ENCODE measurements at places on chromosomes 4 and X.

GRCh38 chr4:143417679-143418403, 81.2 kb downstream of the GAB1 start:
- DNase-seq, result no peak

GRCh38 chrX:112837531-112837930, 3.1 kb downstream of the AMOT start:
- DNase-seq, result no peak

GRCh38 chrX:63275127-63275526, 76.0 kb downstream of the SPIN4 start:
- DNase-seq, result no peak

DNA sequence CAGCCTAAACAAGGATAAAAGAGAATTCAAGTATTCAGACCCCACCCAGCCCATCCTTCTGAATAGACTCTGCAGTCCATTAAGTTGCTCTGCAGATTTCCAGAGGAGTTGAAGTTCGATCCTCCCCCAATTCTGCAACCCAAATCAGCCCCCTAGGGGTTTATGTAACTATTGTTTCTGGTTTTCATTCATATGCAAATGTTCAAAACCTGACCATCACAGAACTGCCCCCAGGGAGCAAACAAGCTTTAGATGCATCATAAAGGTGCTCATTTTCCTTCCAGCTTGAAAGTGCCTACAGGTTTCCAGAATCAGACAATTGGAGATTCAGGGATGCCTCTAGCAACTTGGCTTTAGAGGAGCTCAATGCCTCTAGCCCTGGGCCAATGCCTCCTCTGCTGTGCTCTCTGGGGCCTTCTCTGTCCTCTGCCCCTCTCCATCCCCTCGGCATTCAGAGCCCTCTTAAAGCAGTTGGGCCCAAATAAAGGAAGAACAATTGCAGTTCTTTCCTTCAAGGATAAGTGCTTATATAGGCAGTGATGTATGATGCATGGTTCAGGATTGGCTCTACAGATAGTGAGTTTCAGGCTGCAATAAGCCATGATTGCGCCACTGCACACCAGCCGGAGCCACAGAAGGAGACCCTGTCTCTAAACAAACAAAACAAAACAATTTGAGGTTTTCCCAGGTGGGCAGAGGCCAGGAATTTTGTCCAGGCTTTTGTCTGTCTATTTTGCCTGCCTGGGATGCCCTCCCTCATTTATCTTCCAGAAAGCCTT, 23.5 kb upstream of the SPINK2 start:
- DNase-seq, result no peak

DNA sequence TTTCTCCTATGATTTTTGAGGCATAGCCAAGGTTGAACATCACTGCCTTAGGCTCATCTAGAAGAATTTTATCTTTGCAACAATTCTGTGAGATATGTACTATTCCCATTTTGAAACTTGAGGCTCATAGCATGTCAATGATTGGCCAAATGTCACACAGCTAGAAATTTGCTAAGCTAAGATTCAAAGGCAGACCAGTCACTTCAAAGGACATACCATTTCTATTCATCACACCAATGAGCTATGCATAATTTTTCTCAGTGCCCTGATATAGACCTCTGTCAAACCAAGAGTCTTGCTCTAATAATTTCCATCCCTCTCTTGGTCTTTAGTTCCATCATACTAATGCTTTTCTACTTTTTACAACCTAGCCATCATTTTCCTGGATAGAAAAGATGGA, 27.6 kb upstream of the SERTM2 start:
- DNase-seq, result no peak

GRCh38 chr4:107714256-107714655, 5.8 kb downstream of the PAPSS1 start:
- no peak for DNase-seq

GRCh38 chr4:38672397-38673129, 8.6 kb downstream of the KLF3 start:
- no peak for DNase-seq

DNA sequence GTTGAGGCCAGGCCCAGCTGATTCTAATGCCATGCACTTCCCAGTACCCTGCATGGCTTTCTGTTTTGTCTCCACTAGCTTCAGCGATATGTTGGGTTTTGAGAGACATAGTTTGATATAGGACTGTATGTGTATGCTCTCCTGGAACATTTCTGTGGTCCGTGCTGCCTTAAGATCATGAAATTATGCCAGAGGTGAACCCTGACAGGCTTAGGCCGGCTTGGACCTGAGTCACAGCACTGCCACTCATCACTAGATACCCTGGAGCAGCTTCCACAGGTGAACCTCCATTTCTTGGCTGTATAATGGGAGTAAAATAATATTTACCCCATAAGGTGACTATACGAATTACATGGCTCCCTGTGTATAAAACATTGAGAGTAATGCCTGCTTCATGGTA, 6.4 kb downstream of the SGMS2 start:
- DNase-seq, result no peak

DNA sequence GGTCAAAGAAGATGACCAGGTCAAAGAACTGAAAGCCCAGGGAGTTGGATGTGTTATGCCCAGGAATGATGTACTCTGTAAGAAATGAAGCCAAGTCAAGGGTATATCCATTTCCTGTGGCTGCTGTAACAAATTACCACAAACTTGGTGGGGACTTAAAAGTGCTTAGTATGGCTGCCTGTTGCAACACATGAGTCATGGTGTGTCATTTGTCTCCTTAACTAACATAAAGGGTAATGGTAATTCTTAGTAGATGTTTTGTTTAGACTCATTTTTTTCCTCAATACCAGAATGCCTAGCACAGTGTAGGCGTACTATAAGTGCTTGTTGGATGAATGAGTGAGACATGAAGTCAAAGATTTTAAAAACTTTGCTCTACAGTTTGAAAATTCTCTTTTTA, 45.7 kb downstream of the SYTL5 start:
- no peak for DNase-seq

GRCh38 chrX:56744996-56745395, 16.0 kb downstream of the NBDY start:
- no peak for DNase-seq

DNA sequence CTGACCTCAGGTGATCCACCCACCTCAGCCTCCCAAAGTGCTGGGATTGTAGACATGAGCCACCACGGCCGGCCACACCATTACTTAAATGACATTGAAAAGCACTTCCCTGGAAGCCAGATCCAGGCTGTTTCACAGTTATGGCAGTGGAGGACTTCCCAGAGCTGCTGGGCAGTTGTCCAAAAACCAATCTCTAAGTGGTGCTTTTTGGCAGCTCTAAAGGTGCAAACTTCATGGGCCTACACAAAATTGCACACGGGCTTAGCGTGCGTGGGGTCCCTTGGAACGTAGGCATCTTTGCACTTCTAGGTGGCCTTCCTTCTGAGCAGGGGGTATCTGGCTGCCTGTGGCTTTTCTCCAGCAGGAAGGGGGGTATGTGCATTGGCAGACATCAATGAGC, 172.3 kb downstream of the SHOX start:
- no peak for DNase-seq

GRCh38 chr4:137909529-137910309, 332.4 kb downstream of the SLC7A11 start:
- DNase-seq, result no peak

DNA sequence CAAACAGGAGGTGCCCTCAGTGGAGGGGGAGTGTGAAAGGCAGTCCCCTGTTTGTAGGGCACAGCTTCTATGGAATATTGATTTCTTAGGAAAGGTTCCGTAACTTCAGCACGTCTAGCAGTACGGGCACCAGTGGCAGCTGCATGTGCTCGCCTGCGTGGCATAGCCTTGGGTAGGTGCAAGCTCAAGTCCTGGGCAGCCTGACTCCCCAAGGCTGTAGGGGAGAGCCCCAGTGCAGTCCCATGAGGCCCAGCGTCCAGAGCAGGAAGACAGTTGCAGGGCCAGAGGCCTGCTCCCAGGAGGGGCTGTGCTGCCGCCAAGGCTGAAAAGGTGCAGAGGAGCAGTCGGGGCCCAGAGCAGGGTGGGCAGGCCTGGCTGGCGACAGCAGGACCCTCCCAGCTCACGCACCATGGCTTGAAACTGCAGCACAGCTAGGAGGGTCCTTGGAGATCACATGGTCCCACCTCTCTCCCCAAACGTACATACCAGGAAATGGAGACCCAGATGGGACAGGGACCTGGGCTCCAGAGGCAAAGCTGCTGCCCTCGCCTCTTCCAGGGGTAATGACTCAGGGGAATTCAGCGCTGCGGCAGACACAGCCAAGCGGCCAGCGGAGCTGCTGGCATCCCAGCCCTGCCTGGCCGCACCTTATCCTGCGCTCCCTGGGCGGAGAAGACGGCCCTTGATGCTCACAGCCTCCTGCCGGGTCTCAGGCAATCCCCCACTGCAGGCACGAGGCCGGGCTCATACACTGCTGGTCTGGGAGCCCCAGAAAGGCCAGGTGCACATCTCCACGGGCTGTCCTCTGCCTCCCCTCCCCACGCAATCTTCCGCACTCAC, 6.0 kb upstream of the DUSP9 start:
- DNase-seq, result no peak

Measured in midbrain (tissue), 1 donor.